ENCODE measurements at places on chromosomes 4 and X.
A peak's percentile ranks its signal among the peaks of the same experiment; 100 is the strongest.

DNA sequence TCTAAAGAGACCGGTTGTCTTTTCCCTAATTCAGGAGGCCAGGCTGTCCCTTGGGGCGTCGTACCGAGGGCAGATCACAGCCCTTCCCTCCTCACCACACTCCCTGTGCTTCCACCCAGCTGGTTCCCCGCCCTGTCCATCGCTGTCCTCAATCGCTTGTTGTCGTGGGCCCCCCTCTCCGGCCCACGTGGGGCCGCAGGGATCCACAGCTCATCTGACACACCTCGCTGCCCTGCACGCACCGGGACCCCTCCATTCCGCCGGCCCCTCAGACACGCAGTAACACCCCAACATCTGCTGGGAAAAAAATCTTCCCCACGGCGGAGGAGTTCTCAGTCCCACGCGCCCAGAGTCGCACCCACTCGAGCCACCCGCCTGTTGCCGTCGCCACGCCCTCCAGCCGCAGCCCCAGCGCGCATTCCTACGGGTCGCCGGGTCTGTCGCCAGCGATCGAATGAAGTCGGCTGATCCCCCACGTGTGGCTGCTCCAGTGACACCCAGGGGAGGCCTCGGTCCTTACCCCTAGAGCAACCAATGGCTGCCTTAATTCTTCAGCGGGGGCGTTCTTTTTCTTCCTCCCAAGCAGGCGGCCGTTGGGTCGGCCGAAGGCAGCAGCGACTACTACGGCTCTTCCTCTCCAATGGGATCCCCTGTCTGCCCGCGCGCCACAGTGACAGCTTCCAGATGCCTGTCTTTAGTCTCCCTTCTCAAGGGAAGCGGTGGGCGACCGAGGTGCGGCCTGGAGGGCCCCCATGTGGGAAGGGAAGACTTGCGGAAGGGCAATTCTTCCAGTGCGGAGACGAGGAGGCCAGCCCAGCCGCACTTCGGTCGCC, 893 bp upstream of the SEPTIN11 start:
- peak; percentile 76 for DNase-seq

GRCh38 chr4:133920236-133920635, 281.4 kb downstream of the PABPC4L start:
- no peak for DNase-seq

DNA sequence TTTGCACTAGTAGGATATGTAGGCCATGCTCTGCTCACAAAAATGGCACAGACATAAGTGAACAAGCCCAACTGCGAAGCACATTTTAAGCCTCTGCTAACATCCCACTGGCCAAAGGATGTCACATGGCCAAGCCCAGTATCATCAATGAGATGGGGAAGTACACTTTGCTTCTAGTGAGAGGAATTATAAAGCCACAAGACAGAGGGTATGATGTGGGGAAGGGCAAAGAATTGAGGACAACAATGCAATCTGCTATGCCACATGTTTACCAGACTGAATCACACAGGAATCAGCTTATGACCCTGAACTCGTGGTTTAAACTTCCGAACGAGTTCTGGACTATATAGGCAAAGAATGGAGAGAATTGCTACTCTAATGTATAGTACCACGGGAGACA, 39.1 kb downstream of the SUPT20HL1 start:
- no peak for DNase-seq

DNA sequence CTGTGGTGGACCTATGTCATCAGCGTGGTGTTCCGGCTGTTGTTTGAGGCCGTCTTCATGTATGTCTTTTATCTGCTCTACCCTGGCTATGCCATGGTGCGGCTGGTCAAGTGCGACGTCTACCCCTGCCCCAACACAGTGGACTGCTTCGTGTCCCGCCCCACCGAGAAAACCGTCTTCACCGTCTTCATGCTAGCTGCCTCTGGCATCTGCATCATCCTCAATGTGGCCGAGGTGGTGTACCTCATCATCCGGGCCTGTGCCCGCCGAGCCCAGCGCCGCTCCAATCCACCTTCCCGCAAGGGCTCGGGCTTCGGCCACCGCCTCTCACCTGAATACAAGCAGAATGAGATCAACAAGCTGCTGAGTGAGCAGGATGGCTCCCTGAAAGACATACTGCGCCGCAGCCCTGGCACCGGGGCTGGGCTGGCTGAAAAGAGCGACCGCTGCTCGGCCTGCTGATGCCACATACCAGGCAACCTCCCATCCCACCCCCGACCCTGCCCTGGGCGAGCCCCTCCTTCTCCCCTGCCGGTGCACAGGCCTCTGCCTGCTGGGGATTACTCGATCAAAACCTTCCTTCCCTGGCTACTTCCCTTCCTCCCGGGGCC, 1.2 kb downstream of the GJB1 start:
- no peak for DNase-seq

DNA sequence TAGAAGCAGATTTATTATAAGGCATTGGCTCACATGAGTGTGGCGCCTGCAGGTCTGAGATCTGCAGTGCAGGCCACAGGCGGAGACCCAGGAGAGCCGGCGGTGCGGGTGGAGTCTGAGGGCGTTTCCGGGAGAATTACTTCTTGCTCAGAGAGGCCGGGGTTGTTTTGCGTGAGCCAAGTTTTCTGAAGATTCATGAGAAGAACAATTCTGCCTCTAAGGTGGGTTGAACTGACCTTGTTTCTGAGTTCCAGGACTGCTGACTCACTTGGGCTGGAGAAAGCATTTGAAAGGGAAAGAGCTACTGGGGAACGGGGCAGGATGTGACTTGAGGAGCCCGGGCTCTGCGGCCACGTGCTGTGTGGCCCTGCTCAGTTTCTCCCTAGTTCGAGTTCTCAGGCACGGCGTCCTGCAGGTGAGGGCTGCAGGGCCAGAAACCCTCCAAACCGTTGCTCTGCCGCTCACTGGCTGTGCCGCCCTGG, 36.7 kb upstream of the SORCS2 start:
- no peak for DNase-seq

DNA sequence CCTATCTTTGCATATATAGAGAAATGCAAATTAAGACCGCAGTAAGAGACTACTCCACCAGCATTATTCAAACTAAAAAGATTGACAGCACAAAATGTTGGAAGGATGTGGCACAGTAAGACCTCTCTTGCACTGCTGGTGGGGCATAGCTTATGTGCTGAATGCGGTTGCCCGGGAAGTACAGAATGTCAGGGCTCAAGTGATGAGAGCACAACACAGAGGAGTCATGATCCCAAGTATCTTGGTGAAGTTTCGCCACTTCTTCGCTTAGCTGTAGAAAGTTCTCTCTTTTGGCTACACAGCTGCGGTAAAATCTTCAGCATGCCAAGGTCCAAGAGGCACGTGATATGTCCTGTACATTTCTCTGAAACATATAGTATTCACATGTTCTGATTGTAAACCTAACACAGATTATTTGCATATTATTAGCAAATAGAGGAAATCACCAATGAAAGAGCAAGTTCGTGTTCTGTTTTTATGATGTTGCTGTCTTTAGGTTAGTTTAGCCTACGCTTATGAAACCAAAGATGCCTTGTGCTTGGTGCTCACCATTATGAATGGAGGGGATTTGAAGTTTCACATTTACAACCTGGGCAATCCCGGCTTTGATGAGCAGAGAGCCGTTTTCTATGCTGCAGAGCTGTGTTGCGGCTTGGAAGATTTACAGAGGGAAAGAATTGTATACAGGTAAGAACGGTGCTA, 55.0 kb downstream of the HTT-AS start:
- no peak for DNase-seq

GRCh38 chr4:174418640-174419212, 103.6 kb downstream of the HPGD start:
- DNase-seq = no peak

- DNase-seq = no peak
Observed at GRCh38 chr4:96736352-96736889, 896.5 kb downstream of the PDHA2 start.

- peak; percentile 47 for DNase-seq
Observed at GRCh38 chr4:6177587-6178197, 22.7 kb downstream of the JAKMIP1 start.

GRCh38 chrX:152904151-152905080, 6.5 kb downstream of the ZNF185 start:
- DNase-seq = peak; percentile 16

GRCh38 chr4:113840861-113841260, 79.3 kb upstream of the CAMK2D start:
- DNase-seq = no peak

GRCh38 chr4:3679851-3680311, 86.3 kb upstream of the ADRA2C start:
- DNase-seq = no peak

GRCh38 chrX:128739539-128739938, 687.3 kb upstream of the ACTRT1 start:
- no peak for DNase-seq

GRCh38 chrX:20414762-20415445, 148.2 kb upstream of the RPS6KA3 start:
- DNase-seq = no peak

Data from CD4-positive, alpha-beta T cell treated with Interferon gamma for 1 hour (primary cell).